ENCODE measurements at places on chromosomes 2 and 18.

DNA sequence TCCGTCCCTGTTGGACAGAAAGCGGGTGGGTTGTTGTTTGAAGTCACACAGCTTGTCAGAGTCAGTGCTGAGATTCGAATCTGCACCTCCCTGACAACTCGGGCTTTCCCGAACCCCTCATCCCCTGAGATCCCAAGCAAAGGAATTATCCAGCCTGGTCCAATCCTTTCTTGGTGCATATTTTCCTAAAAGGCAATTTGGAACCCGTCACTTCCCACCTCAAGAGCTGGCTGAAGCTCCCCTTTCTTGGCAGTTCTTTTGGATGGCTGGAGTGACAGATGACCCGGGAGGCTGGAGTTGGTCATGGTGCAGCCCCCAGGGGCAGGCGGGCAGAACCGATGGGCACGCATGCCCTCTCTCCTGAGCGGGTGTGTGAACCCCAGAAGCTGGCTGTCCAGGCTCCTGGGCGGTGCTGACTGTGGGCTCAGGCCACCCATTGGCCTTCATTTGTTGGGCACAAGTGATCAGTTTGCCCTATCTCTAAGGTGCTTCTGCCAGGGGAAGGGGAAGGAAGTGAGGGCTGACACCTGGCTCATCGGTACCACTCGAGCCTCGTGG is 97.8 kb downstream of the ASB1 start:
- DNase-seq = no peak

- no peak for DNase-seq
Measured at GRCh38 chr2:207037896-207038295, 98.6 kb downstream of the CPO start.

DNA sequence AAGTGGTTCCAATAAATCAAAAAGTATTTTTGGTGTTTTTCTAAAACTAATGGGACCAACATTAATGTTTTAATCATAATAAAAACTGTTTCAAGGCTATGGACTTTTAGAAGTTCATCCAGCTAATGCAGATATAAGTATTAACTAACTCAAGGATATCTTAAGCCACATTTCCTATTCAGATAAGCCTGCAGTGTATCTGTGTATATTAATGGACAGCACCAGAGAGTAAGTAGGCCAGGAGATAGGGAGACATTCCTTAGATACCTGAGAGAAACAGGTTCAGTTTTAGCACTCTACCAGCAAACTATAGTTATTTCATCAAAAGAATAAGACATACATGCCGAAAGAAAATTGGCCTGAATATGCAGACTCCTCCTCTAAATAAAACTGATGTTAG is 27.3 kb downstream of the PREPL start:
- no peak for DNase-seq

- peak; percentile 64 for DNase-seq
Measured at GRCh38 chr18:35581898-35582641, 530 bp downstream of the GALNT1 start.

- no peak for DNase-seq
Measured at GRCh38 chr2:99325384-99325783, 10.7 kb downstream of the TXNDC9 start.

- no peak for DNase-seq
Measured at GRCh38 chr2:48048476-48049171, 142.3 kb upstream of the FBXO11 start.

GRCh38 chr18:58700209-58700608 is 28.9 kb downstream of the MALT1 start:
- DNase-seq = no peak

GRCh38 chr2:109069331-109070194 is 59.4 kb upstream of the SH3RF3 start:
- peak; percentile 73 for DNase-seq

DNA sequence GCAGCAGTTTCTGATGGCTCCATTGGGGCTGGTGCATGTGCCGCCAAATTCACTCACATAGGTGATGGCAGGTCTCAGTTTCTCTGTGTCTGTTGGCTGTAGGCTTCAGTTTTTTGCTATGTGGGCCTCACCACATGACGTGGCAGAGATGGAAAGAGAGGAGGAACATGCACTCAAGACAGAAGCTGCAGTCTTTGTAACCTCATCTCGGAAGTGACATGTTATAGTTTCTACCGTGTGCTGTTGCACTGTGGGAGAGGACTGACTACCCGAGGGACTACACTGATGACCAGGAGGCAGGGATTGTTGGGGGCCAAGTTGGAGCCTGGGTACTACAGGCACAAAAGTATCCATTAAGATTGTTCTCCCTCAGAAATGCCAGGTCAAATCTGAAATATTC is 9.2 kb upstream of the CNRIP1 start:
- DNase-seq = no peak

DNA sequence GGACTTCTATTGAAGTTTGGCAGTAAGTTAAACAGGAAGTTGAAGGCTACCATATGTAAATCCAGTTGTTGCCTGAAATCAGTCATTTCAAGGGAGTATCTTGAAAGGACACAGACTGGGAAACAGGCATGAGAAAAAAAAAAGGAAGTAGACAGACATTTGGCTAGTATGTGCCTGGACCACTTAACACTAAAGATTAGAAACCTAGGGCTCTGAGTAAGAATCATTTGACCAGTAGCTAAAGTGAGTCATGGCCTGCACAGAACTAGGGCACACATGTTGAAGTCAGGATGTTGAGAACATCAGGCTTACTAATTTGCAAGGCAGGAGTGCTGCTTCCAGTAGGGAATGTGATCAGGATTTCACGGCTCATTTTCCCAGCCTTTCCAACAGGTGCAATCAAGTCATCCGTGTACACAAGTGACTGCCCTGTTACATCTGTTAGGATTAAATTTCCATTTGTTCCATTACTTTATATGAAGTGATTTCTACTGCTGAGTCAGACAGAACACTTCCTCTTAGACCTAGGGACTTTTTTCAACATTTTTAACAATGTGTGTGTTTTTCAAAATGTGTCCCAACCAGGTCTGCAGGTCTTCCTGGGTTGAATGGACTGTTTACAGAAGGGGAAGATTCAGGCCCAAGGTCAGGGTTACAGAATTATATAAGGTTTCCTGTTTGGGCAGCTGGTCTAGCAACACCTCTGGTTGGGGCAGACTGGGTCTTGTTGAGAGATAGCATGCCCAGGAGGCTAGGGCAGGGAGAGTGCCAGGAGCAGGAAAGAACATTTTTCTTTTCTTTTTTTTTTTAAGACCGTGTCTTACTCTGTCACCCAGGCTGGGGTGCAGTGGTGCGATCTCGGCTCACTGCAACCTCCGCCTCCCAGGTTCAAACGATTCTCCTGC is 145.6 kb downstream of the TGIF1 start:
- no peak for DNase-seq

- no peak for DNase-seq
Measured at GRCh38 chr18:55400590-55401541, 187.1 kb downstream of the TCF4 start.

DNA sequence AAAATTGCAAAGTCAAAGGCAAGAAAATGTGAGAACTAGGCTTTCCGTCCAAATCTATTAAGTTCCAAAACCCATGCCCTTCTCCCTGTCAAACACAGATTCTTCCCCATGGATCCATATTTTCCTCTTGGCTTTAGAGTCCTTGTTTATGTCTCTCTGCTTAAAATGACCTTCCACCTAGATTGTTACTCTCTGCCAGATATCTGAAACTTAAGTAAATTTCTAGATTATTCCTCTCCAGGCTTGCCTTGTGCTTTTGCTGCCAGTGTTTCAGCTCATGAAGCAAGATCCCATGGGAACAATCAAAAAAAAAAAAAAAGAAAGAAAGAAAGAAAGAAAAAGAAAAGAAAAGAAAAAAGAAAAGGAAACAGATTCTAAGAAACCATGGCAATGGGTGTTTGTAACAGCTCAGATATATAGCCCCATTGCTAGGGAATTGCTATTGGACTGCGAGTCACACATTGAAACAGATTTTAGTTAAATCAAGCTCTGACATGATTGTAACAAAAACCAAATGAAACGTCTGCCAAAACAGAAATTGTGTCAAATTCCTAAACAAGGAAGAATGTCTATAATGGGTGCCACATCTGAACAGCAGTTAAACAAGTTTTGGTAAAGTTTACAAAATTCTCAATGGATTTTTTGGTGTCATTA is 660.7 kb upstream of the CNTNAP5 start:
- no peak for DNase-seq

DNA sequence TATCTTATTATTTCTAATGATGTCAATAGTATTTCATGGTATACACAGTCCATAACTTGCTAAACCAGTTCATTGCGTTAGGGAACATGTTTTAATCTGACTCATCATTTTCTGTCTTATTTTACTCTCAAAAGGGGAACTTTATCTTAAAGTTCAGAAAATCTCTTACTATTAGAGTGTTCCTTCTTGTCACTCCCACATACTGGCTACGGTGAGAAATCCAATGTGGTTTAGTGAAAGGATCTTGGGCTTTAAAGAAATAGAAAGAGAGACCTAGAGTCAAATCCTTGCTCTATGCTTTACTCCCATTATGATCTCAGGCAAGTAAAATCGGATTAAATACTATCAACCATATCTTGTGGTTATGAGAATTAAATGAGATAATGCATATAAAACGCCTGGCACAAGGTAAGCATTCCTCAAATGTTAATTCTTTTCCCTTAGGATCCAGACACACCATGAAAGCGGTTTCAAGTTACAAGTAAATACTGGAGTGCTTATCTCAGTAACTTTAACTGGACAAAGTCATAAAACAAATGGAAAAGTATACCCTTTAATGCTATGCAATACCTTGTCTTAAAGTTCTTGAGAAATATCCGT is 576.0 kb downstream of the ARHGAP15 start:
- no peak for DNase-seq

DNA sequence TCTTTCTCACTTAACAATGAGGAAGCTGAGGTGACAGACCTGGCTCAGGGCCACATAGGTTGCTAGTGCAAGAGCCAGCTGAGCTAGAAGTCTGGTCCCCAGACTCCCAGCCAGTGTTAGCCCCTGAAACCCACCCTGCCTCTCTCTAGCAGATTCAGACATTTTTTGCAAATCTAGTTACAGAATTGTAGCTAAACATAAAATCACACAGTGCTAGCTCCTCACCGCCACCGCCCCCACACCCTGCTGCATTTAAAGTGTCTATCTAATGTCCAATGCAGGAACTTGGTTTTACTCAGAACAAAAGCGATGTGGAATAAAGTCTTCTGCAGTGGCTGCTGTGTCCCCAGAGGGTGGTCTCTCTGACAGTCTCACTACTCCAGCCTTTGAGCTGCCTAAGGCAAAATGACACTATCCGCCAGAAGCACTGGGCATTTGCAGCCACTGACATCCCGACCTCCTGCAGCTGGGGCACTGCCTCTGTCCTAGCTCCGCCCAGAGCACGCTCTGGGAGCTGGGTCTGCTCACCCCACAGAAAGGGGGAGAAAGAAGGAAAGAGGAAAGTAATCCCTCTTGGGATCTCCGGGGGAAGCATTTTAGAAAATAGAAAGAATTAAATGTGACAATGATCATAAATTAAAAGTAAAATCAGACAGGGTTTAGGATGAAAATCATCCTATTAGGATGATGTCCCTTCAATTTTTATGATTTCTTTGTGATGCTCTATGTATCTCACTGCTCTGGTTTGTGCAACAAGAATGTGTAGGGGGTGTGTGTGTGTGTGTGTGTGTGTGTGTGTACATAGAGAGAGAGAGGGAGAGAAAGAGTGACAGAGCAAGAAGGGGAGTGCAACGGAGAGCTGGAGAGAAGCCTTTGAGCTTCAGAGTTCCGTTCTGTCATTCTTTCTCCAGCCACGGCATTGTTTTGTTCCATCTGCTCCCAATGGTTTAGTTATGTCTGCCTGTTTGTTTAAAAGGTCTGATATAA is 50.5 kb upstream of the ST8SIA3 start:
- no peak for DNase-seq

DNA sequence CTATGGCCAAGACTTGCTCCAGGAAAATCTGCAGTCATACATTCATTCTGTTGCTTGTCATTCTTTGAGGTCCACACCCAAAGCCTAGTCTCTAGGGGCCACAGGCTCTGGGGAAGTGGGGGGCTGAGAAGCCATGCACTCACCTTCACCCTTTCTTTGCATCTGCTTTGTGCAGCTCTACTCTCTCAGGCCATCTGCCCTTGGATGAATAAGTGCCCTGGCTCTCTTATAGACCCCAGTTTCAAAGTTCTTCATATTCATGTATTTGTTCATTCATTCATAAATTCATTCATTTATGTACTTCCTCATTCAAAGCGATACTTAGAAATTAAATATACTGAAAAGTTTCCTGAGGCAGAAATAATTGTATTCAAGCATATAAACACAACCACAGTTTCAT is 130.3 kb upstream of the FAM98A start:
- no peak for DNase-seq

DNA sequence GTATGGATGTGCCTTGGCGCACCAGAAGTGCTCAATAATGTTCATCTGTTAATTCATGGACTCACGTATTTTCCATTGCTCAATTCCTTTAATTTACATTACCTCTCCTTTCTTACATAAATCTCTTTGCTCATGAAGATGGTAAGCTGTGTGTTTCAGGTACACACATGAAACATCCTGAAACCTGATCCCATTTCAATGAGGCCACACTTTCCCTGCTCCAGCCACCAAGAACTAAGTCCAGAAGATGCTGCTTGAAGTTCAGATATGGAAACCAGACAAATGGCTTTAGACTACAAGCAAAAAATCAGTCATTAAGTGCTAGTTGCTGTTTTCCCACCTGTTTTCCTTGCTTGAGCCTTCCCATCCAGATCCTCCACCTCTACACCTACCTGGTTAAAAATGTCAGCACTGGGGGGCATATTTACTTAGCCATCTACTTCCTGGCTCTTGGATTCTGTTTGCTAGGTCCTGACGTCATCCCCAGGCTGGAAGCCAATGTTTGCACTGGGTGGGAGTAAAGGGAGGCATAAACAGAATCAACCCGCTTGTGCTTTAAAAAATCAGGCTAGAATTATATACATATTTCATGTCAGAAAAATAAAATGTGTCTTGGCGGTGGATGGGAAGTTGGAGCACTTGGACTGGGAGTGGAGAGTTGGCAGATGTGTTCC is 309.7 kb downstream of the OSR1 start:
- DNase-seq = no peak

- DNase-seq = no peak
Measured at GRCh38 chr2:39487398-39488250, 50.5 kb upstream of the MAP4K3 start.

DNA sequence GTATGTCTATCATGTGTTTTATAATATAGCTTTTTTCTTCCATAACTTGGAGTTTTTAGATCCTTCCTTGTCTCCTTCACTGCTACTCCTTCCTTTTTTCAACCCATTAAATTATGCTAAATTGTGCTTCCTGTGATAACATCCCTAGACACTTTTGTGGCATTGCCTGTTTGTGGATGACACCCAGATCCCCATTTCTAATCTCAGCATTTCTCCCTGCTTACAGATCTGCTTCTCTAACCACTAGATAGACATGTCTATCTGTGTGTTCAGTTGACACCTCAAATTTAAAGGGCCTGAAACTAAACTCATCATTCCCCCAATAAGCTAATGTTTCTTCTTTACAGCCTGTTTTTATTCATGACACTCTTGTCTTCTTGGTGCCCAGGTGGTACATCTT is 244.8 kb downstream of the BABAM2 start:
- no peak for DNase-seq

DNA sequence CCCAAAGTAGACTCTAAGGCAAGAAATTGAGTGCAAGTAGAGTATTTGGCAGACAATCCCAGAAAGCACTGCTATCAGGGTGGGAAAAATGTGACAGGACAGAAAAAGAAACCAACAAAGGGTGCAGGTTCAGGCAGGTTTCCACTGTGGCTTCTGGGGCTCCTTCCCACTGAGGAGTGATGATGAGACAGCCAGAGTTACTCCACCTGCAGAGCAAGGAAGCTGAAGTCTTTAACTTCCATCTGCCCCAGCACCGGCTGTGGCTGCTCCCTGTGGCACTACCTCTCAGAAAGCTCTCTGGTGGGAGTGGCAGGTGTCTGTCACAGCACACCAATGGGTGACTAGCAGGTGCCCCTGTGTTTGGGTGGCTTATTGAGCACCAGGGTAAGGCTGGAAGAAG is 37.6 kb upstream of the ACKR3 start:
- no peak for DNase-seq

- peak; percentile 6 for DNase-seq
Measured at GRCh38 chr2:239660390-239661230, 259.8 kb upstream of the HDAC4 start.

Measured in Peyer's patch (tissue), 4 donors.